ENCODE measurements at places on chromosomes 13 and 19.

DNA sequence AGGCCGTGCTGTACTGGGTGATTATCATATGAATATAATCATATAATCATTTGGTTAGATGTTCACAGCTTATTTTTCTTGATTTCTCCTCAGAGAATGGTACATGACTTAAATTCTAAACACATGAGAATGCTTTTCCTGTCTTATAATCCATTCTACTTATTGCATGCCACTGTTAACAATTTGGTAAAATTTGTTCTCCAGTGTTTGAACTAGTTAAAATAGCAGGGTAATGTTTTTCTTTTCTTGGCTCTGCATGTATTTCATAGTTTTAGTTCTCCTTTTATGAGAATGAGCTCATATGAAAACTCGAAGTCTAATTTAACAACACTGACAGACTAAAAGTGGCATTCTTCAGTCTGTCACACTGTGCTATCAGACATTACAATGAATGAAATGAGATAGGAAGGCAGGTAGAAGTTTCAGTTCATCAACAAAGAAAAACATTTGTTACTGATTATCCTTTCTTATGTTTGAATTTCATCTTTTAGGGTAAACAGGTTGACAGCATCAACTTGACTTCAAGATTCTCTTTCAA is 10.2 kb downstream of the SPRYD7 start:
- no peak for DNase-seq

DNA sequence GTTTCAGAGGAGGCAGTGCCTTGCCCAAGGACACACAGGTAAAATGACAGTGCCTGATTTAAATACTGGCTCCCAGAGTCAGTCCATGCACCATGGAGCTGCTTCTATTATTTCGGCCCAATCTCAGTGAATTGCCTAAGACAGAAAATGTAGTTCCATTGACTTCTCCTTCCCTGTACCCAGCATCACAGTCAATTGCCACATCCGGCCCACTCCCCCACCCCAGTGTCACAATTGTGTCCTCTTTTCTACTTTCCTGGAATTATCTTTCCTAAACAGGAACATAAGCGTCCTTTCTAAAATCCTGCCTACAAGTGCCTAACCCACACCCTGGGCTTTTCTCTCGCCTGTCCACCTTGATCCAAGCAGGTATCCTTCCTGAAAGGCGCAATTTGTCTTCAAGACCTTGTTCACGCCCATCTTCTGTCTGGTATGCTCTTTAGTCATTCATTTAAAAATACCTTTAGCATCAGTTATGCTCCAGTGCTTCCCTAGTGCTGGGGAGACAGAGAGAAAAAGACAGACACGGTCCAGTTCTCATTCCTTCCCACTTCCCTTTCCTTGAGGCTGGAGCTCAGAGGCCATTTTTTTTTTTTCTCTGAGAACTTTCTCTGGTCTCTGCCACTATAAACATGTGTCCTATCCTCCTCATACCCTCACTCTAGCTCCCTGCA is 411.4 kb downstream of the LIG4 start:
- DNase-seq = peak; percentile 82

DNA sequence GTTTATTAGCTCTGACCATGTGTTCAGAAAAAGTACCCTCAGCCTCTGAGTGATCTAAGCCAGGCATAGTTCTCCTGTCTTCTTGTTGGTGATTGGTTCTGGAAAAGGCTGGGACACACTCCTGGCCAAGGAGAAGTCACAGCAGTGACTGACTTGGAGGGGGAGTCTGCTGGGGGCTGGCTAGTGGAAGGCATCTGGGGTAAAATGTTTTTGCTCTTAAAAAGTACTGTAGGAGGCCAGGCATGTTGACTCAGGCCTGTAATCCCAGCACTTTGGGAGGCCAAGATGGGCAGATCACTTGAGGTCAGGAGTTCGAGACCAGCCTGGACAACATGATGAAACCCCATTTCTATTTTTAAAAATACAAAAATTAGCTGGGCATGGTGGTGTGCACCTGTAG is 21.7 kb downstream of the FAM187B start:
- no peak for DNase-seq

DNA sequence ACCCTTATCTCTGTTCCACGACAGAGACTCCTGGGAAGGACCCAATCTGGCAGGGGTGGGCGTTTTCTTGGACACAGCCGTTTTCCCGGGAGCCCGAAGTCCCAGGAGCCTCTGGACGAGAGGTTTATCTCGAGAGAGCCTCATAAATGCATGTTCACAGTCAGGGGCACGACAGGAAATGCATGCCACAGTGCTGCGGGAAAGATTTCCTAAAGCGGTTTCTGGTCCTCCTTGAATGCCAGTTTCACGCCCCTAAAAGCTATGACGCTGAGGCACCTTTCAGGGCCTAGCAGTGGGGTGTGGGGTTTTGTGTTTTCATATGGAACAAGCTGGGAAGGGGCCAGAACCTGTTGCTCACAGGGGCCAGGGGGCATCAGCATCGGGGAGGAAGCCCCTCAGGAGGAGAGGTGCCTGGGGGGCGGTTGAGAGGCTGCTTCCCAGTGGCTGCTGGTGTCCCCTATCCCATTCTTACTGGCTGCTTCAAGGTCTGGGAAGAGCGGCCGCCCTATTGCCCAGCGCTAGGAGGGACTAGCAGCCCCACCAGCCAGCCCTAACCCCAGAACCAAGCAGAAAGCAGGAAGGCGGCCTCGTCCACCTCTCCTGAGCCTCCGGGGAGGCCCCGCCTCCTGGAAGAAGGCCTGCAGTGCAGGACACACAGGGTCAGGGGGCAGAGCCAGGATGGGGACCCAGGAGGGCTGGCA is 157.0 kb downstream of the KDM4B start:
- no peak for DNase-seq

DNA sequence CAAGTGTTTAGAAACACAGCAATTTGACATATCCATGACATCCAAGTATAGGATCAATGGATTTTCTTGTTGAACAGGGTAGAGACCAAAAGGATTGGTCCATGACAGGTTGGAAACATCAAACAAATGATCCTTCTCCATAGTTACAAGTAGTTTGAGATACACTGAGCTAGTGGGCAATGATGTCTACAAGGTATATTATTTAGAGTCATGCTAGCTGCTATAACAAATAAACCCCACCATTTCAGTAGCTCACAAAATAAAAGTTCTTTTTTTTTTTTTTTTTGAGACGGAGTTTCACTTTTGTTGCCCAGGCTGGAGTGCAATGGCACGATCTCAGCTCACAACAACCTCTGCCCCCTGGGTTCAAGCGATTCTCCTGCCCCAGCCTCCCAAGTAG is 4.9 kb upstream of the HAUS5 start:
- DNase-seq = no peak

DNA sequence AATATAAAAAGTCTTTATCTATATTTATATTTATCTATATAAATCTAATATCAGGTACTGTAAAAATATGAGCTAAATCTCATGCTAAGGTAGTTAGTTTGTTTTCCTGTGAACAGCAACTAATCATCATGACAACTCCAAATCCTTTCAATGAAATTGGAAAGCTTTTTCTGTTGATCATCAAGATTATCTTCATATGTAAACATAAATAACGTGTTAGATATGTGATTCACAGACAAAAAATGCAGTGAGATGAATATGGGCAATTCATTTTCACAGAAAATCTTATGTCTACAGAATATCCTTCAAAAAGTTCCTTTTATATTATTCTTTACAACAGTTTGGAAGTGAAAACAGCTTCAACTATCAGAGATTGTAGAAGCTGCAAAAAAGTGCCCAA is 41.7 kb upstream of the EEF1AKMT1 start:
- no peak for DNase-seq

DNA sequence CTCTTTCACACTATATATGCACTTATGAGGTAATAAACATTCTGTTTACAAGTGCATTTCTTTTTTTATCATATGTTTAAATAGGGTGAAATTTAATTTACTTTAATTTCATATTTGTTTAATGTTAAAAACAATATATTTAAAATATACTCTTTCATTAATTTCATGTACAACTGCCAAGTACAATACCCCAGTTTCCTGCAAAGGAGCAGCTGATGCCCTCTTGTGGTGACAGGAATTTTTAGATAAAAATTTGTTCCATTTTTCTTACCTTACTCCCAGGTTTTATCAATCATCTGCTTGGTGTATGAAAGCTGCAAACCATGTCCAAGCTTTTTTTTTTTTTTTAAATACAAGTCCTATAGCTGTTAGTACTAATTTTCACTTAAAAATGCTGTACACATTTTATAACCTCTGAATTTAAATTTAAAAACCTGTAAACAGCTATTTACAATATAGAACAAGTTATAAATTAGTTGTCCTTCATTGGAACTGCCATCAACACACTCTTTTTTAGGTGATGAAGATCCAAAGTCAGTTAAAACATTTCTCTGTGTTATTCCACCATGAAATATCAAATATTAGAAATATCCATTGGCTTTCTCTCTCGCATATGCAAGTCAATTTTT is 4.9 kb downstream of the PCDH20 start:
- no peak for DNase-seq
